ENCODE measurements at places on chromosomes 1 and 21. TPM values are rescaled to one million over a fixed set of nuclear protein-coding genes. Genes with fewer than 3 reads are reported as not detected.

DNA sequence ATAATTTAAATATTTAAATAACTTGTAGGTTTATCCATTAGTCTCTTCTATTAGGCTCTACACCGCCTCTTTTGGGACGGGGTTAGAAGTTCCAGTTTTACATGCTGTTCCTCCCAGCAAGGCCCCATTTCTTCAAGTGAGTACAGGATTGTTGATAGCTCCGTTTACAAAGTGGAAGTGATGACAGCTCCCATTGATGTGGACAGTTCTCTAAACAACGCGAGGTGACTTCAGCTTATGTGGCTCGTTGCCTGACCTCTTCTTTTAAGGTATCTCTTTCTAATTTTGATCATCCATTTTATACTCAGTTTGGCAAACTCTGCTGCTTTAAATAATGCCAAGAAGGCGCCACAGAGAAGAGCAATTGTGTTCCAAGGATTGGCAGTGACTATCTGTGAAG lies 49.7 kb downstream of the PACC1 start:
- peaks cover 7% of the 10 kb centered on the region for H3K4me1 ChIP-seq
- H3K27ac ChIP-seq, result no peak overlapping the region

- no peak overlapping the region for H3K4me3 ChIP-seq
- H3K27ac ChIP-seq, result no peak overlapping the region
- no peaks in the 10 kb centered on the region for H3K36me3 ChIP-seq
- H3K27me3 ChIP-seq, result no peaks in the 10 kb centered on the region
Measured at GRCh38 chr1:166511761-166512160, 327.5 kb upstream of the POGK start.

Gene PYHIN1
- total RNA-seq, result not detected

DNA sequence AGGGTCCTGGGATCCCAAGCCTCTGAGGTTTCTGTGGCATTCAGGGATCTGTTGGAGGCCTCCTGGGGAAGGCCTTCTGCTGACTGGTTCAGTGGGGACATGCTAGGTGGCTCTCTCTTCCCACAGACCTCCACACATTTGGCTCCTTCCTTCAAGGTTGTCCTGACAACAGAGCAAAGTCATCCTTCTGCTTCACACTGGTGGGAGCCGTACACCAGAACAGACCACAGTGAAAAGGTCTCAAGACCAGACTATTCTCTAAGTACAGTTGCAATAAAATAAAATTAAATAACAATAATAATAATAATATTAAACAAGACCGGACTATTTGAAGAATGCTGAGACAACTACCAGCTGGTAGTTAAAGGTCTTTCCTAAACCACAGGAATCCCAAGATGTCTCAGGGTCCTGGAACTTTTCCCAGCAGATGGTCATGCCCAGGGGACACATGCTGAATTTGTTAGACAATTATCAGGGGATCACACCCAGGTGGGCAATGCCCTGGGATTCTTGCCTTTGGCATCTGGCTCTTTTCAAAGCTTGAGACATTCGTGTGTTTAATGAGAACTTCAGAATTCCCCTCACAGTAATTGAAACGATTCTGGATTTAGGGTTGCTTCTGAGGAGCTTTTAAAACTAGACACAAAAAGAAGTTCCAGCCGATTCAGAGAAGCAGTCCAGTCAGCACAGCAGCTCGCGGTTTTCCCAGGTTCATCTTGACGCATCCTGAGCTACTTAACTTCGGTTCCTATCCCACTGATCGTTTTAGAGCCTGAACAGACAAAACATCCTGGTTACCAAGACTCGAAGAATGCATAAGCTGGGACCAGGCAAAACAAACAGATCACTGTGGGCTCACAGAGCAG lies 22.9 kb downstream of the HTR1D start:
- H3K4me3 ChIP-seq, result peak overlapping the region; percentile 34
- peak overlapping the region; percentile 100 for H3K27ac ChIP-seq
- no peaks in the 10 kb centered on the region for H3K27me3 ChIP-seq
- H3K36me3 ChIP-seq, result no peaks in the 10 kb centered on the region
- peaks cover 53% of the 10 kb centered on the region for H3K4me1 ChIP-seq

Gene KRTAP7-1
- total RNA-seq, result not detected

DNA sequence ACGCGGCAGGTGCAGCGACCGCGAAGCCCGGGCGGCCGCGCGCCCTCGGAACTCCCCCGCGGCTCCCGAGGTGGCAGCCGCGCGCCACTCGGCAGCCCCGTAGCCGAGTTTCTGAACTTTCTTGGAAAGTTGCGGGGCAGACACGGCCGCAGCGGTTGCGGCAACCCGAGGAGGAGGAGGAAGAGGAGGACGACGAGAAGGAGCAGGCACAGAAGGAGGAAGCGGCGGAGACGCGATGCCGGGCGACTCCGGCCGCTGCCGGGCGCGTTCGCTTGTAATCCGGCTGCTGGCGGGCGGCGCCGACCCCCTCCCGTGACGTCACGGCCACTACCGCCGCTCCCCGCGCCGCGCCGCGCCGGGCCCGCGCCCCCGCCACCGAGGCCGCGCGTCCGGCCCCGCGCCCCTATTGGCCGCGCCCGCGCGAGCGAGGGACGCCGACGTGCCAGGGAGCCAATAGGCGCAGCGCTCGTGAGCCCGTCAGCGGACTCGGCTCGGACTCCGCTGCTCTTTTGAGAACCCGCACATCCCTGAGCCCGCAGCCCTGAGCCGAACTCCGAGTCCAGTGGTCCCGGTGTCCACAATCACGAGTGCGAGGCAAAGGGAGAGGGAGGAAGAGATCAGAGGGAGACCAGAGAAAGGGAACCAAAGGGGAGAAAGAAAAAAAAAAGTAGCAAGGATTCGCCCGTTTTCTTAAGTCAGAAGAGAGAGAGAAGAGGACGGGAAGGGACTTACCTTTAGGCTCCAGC lies 736 bp upstream of the BARHL2 start:
- no peaks in the 10 kb centered on the region for H3K36me3 ChIP-seq
- peak; percentile 91 for DNase-seq
- H3K4me1 ChIP-seq, result peaks cover 4% of the 10 kb centered on the region
- H3K4me3 ChIP-seq, result peak overlapping the region; percentile 56
- no peak overlapping the region for H3K27ac ChIP-seq

Gene IGSF21
- not detected for total RNA-seq

Gene B3GALT2
- total RNA-seq, result 2.1 TPM

Data from osteoblast (primary cell).